ENCODE measurements at places on chromosomes 2 and 18. TPM values are rescaled to one million over a fixed set of nuclear protein-coding genes. Genes with fewer than 3 reads are reported as not detected.

Gene FER1L5
- total RNA-seq: 0.10 TPM

Gene GATA6
- 41.5 TPM for total RNA-seq

Gene ST8SIA3
- not detected for total RNA-seq

Gene UGT1A10
- total RNA-seq: not detected

Gene CCBE1
- 0.36 TPM for total RNA-seq

Gene FRZB
- total RNA-seq: 122 TPM

Gene STPG4
- total RNA-seq: 0.90 TPM

Gene FKBP1B
- 5.9 TPM for total RNA-seq

Gene ANKAR
- 27.2 TPM for total RNA-seq

Gene CCDC121
- total RNA-seq: 2.2 TPM

Gene RALBP1
- total RNA-seq: 52.6 TPM

Gene TEX44
- total RNA-seq: not detected

Gene SP140
- total RNA-seq: 4.1 TPM

Gene DTNB
- 16.8 TPM for total RNA-seq

Gene ATP6V1C2
- total RNA-seq: 1.7 TPM

Gene FAM237A
- total RNA-seq: not detected

Gene CRYGC
- total RNA-seq: not detected

Gene AQP4
- 0.30 TPM for total RNA-seq

Gene NBEAL1
- total RNA-seq: 178 TPM

Gene CHRND
- not detected for total RNA-seq

Gene UBE2E3
- 50.7 TPM for total RNA-seq

Gene APCDD1
- total RNA-seq: 10.9 TPM

Gene XRCC5
- total RNA-seq: 170 TPM

Gene TCF23
- total RNA-seq: 1.1 TPM

Gene PREB
- 48.1 TPM for total RNA-seq

Gene SERPINB3
- not detected for total RNA-seq

Gene POTEJ
- not detected for total RNA-seq

Gene ALKAL2
- total RNA-seq: 21.2 TPM

Gene LYPD1
- 0.49 TPM for total RNA-seq

Gene DYNAP
- total RNA-seq: not detected

Gene REV1
- 69.0 TPM for total RNA-seq

Gene DOK6
- 6.3 TPM for total RNA-seq

Gene MTERF4
- 24.4 TPM for total RNA-seq

Gene ZAP70
- 4.3 TPM for total RNA-seq

Gene TMEM37
- total RNA-seq: 5.2 TPM

Gene LRATD1
- total RNA-seq: 2.0 TPM

Gene FKBP7
- 28.0 TPM for total RNA-seq

Gene M1AP
- total RNA-seq: 1.3 TPM

Gene HOXD9
- total RNA-seq: 1.8 TPM

Gene VWC2L
- total RNA-seq: not detected

Gene TXNDC2
- 0.65 TPM for total RNA-seq

Gene SMAD2
- total RNA-seq: 137 TPM

Gene IER3IP1
- 9.8 TPM for total RNA-seq

Gene DLGAP1
- total RNA-seq: 6.6 TPM

Gene KLF11
- 30.7 TPM for total RNA-seq

Gene PRKRA
- 69.9 TPM for total RNA-seq

Gene MBP
- total RNA-seq: 43.8 TPM

Gene UPP2
- not detected for total RNA-seq

Gene DDX18
- 54.3 TPM for total RNA-seq

Gene MC2R
- total RNA-seq: not detected

Gene SALL3
- total RNA-seq: not detected

Gene DLX2
- total RNA-seq: not detected

Gene ADAM23
- total RNA-seq: 4.2 TPM

Gene CNGA3
- not detected for total RNA-seq

Data from aorta (tissue), 5 donors.